ENCODE measurements at places on chromosomes 6 and 20. TPM values are rescaled to one million over a fixed set of nuclear protein-coding genes. Genes with fewer than 3 reads are reported as not detected.
A peak's percentile ranks its signal among the peaks of the same experiment; 100 is the strongest.

DNA sequence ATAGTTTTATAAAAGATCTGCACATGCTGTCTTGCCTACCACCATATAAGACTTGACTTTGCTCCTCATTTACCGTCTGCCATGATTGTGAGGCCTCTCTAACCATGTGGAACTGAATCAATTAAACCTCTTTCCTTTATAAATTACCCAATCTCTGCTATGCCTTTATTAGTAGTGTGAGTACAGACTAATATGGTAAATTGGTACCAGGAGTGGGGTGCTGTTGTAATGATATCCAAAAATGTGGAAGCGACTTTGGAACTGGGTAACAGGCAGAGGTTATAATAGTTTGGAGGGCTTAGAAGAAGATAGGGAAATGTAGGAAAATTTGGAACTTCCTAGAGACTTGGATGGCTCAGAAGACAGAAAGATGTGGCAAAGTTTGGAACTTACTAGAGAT, 64.2 kb upstream of the TFAP2D start:
- no peak for DNase-seq
- no peaks in the 10 kb centered on the region for H3K4me1 ChIP-seq
- H3K4me3 ChIP-seq = no peak overlapping the region
- H3K36me3 ChIP-seq = no peaks in the 10 kb centered on the region
- H3K27ac ChIP-seq = no peak overlapping the region

GRCh38 chr6:452301-453067, 60.9 kb downstream of the IRF4 start:
- H3K36me3 ChIP-seq = peaks cover 11% of the 10 kb centered on the region
- H3K4me1 ChIP-seq = peaks cover 36% of the 10 kb centered on the region
- no peaks in the 10 kb centered on the region for H3K27me3 ChIP-seq
- no peak overlapping the region for H3K27ac ChIP-seq

The ULBP2 gene
- total RNA-seq = 0.14 TPM

GRCh38 chr6:133568970-133569889, 319.7 kb upstream of the TCF21 start:
- peak overlapping the region; percentile 71 for H3K4me3 ChIP-seq
- no peaks in the 10 kb centered on the region for H3K36me3 ChIP-seq
- peaks cover 26% of the 10 kb centered on the region for H3K27me3 ChIP-seq

GRCh38 chr6:111843347-111844147, 29.7 kb downstream of the FYN start:
- no peaks in the 10 kb centered on the region for H3K27me3 ChIP-seq
- H3K36me3 ChIP-seq = peaks cover 49% of the 10 kb centered on the region
- no peak overlapping the region for H3K4me3 ChIP-seq
- no peak overlapping the region for H3K27ac ChIP-seq
- H3K4me1 ChIP-seq = peaks cover 63% of the 10 kb centered on the region

- H3K27ac ChIP-seq = no peak overlapping the region
- no peaks in the 10 kb centered on the region for H3K27me3 ChIP-seq
- peaks cover 16% of the 10 kb centered on the region for H3K36me3 ChIP-seq
- H3K4me3 ChIP-seq = no peak overlapping the region
- no peak for DNase-seq
Measured at GRCh38 chr6:107101211-107101610, 14.1 kb downstream of the BEND3 start.

DNA sequence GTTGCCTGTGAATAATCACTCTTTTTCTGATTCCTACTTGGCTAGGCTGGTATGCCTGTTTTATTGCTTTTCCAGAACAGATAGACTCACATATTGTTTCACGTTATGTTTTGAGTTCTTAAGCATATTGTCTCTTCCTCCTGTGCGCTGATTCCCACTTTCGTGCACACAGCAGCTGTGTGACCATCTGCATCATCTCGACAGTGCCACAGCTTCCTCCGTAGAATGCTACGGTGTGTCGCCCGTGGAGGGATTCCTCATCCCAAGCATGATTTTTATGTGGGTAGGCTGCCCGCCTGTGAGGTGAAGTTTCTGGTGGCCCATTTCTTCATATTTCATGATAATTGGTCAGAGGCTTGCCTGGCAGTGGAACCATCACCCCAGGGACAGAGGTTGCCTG, 31.8 kb downstream of the PLCB4 start:
- H3K4me3 ChIP-seq = no peak overlapping the region
- no peak for DNase-seq
- H3K36me3 ChIP-seq = no peaks in the 10 kb centered on the region
- no peaks in the 10 kb centered on the region for H3K4me1 ChIP-seq
- H3K27ac ChIP-seq = no peak overlapping the region

- H3K4me1 ChIP-seq = peaks cover 4% of the 10 kb centered on the region
- no peak overlapping the region for H3K4me3 ChIP-seq
- DNase-seq = no peak
- H3K27me3 ChIP-seq = peaks cover 4% of the 10 kb centered on the region
Measured at GRCh38 chr6:53706525-53706924, 41.0 kb upstream of the KLHL31 start.

The NKX2-4 gene
- not detected for total RNA-seq

The SAMD5 gene
- 0.48 TPM for total RNA-seq

The KIF25 gene
- total RNA-seq = not detected

- H3K36me3 ChIP-seq = no peaks in the 10 kb centered on the region
- no peak for DNase-seq
- no peak overlapping the region for H3K4me3 ChIP-seq
- no peaks in the 10 kb centered on the region for H3K4me1 ChIP-seq
- no peaks in the 10 kb centered on the region for H3K27me3 ChIP-seq
Measured at GRCh38 chr6:9583753-9584352, 831.0 kb downstream of the TFAP2A start.

DNA sequence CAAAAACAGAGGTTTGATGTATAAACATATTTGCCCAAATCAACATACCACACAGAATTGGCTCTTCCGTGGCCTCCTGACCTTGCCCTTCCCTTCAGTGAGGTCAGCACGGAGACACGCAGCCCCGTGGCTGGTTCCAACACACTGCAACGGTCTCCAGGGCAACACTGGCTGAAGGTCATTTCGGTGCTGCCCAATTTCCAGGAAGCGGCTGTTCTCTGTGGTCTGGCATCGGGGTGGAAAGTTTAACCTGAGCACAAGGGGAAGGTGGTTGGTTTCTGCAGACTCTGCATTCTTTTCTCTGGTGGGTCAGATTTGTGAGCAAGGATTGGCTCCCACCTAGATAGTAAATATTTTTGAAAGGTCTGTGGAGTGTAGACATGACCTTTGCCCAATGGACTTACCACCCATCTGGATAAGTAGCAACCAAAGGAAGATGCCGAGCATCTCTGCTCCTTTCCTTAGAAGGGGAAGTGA, 177.6 kb upstream of the PHACTR1 start:
- no peak overlapping the region for H3K27ac ChIP-seq
- no peak overlapping the region for H3K4me3 ChIP-seq
- peaks cover 3% of the 10 kb centered on the region for H3K27me3 ChIP-seq
- H3K4me1 ChIP-seq = peaks cover 3% of the 10 kb centered on the region

DNA sequence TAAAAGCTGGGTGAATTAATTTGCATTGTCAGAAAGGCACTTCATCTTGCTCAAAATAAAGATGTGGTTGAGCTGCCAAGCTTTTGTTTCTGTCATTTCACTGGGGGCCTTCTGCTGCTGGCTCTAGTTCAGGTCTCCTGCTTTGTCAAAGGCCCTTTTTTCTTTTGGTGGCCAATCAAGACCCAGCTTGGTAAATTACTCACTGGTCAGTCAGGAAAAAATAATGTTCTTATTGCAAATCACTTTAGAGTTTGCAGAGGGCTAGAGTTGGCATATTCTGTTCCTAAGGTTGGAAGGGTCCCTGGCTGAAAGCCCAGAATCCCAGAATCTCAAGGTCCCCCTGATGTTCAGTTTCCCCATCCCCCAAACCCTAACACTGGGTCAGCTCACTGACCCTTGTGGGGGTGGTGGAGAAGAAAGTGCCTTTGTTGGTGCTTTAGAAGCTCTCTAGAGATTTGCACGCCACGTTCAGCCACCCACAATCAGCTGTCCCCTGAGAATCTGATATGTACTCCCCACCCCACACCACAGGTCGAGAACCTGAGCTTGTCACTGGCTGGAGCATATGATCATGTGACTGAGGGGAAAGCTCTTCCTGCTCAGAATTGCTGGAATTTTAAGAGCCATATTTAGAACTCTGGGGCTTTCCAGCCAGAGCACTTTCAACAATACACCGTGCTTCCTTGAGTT, 21.7 kb upstream of the BNIP5 start:
- no peaks in the 10 kb centered on the region for H3K36me3 ChIP-seq
- H3K4me1 ChIP-seq = peaks cover 35% of the 10 kb centered on the region
- H3K4me3 ChIP-seq = no peak overlapping the region
- no peak for DNase-seq

DNA sequence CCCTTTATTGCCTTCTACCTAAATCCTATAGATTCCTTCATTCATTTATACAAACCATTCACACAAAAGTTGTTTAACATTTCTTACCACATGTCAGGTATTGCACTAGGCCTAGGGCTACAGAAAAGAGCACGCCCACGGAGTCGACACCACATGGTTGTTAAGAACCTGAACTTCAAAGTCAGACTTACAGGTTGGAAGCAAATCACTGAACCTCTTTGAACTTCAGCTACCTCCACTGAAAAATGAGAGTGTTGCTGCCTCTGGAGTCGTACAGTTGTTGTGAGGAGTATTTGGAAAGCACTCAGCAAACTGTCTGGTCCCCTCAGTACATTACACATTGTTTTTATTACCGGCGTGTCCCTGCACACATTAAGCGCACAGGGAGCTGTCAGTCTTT, 3.3 kb upstream of the SLPI start:
- H3K36me3 ChIP-seq = no peaks in the 10 kb centered on the region
- no peak overlapping the region for H3K27ac ChIP-seq
- H3K4me3 ChIP-seq = no peak overlapping the region
- H3K27me3 ChIP-seq = peaks cover 18% of the 10 kb centered on the region
- no peak for DNase-seq

DNA sequence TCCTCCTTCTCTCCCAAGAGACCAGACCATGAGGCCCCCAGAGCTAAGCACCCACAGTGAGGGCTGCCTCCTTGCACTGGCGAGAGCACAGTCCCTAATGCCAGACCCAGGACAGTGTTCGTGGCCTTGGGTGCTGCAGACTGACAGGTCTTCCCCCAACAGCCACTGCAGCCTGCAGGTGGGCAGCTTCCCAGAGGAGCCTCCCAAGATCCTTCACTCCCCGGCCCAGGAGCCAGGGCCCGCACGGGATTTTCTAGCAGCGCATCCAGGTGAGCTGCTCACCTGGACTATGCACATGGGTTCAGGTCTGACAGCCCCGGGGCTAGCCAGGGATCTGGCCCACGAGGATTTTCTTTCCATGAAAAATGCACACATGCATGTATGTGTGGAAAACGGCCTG, 41.7 kb downstream of the SUMO4 start:
- peaks cover 31% of the 10 kb centered on the region for H3K4me1 ChIP-seq
- no peak overlapping the region for H3K27ac ChIP-seq
- no peak for DNase-seq

All from activated T-helper 2 cell treated with anti-CD3 and anti-CD28 coated beads, Interferon-gamma antibody, Interleukin-2, Interleukin-4, amounts not matched to agents 10 μg/mL and 5 μg/mL and 100 μg/mL, durations not matched to agents 14 hours and 24 hours and 36 hours (primary cell).